ENCODE measurements at places on chromosomes 13 and 19.

GRCh38 chr13:98261165-98261702 lies 84.2 kb upstream of the RNF113B start:
- DNase-seq: no peak

GRCh38 chr13:30123575-30123974 lies 183.8 kb downstream of the KATNAL1 start:
- no peak for DNase-seq

- DNase-seq: no peak
Observed at GRCh38 chr13:101473458-101473857, 21.0 kb downstream of the ITGBL1 start.

DNA sequence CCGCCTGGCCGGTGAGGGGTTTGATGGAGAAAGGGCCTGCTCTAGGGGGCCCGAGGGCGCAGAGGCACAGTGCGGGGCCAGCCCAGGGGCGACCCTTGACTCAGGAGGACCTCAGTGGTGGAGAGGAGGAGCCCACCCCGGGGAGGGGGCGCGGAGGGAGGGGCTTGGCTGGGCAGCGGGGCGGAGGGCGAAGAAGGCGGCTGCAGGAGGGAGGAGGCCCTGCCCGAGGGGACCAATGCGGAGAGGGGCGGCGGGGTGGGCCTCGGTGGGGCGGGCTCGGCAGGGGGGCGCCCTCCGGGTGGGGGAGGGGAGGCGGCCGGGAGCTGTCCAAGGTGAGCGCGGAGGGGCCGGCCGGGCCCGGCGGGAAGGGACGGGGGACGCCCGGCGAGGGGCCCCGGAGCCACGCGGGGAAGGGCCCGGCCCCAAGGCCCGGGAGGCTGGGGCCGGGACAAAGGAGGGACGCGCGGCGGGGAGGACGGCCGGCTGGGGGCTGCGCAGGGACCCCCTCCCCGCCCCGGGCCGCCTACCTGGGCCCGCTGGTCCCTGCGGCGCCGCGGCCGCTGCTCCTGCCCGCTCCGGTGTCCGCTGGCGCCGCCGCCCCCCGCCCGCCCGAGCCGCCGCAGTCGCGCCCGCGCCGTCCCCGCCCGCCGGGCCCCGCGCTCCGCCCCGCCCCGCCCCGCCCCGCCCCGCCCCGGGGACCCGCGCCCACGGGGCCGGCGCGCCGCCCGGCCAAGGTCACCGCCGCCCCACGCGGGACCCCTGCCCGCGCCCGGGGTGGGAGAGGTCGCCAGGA lies at the start of gene DIRAS1:
DIRAS1 (minus strand) TSS at position 596 of the 793 bp plus-strand sequence. CDS start 3,566 bp downstream, outside the sequence.
- DNase-seq: no peak

GRCh38 chr19:5028229-5028886 lies 59.4 kb downstream of the KDM4B start:
- no peak for DNase-seq

DNA sequence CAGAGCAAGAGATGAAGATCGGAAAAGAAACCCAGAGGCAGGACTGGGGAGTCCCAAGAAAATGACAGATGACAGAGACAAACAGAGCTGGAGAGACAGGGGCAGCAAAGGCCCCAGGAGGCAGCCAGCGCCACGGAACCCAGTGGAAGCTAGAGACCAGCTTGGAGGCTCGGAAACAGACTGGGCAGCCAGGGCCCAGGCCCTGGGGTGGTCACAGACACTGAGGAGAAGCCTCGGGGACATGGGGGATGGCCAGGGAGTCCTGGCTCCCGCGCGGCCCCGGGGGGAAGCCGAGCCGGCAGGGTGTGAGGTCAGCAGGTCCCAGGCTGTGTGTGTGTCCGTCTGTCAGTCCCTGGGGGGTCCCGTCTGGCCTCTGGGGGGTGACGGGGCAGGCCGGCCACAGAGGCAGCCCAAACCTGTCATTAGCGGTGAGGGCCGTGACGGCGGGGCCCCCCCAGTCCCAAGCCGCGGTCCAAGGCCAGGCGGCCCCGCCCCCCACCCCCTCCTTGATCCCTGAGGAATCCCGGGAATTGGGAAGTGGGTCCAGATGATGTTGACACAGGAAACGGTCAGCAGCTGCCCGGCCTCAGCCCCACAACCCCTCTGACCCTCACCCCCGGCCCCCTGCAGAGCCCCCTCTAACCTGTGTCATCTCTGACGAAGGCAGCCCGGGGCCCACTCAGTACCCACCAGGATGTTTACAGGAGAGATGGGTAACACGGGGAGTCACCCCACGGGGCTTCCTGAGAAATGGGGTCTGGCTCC lies 2.5 kb upstream of the TMEM190 start:
- no peak for DNase-seq

DNA sequence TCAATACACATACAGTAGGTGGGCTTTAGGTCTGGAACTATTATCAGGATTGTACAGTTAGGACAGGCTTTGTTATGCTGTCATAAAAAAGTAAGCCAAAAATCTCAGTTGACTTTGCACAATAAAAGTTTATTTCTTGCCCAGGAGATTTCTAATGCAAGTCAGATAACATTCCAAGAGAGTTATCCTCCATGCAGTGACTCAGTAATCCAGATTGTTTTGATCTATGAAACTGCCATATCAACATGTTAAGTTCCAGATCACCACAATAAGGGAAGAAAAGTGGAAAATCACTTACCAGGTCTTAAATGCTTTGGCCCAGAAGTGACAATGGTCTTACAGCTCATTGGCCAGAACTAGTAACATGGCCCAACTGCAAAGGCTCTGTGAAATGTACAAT lies 636.2 kb upstream of the KLF12 start:
- DNase-seq: no peak

DNA sequence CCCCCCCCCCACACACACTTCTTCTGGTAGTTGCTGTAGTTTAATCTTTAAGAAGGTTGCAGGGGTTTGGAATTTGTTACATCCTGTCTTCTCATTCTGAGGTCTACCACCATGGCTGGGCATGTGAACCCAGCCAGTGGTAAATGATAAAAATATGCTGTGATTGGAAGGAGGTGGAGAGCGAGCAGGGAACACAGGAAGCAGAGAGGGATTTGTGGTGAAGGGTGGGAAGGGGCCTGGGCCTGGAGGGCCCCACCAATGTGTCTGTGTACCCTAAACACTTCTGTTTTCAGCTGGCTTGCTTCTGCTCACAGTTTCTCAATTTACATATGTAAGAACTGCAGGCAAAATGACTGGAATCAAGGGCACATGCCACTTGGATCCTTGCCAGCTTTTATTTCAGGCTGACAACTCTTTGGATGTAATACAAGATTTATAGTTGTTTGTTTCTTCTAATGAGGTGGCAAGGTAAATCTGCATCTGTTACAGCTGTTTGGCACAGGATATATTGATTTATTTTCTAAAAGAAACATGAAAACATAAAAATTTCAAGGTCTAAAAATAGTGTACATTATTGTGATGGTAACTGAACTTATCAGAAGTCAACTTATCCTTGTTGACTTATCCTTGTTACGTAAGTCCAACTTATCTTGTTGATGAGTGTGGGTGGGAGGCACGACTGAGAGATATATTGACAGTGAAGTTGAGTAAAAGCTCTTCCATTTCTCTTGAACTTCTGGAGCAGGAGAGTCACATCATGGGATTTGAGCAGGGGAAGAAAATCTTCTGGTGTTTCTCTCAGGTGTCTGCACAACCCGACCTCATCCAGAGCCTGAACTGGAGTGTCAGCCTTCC lies 313.2 kb downstream of the SHISA2 start:
- peak; percentile 38 for DNase-seq

DNA sequence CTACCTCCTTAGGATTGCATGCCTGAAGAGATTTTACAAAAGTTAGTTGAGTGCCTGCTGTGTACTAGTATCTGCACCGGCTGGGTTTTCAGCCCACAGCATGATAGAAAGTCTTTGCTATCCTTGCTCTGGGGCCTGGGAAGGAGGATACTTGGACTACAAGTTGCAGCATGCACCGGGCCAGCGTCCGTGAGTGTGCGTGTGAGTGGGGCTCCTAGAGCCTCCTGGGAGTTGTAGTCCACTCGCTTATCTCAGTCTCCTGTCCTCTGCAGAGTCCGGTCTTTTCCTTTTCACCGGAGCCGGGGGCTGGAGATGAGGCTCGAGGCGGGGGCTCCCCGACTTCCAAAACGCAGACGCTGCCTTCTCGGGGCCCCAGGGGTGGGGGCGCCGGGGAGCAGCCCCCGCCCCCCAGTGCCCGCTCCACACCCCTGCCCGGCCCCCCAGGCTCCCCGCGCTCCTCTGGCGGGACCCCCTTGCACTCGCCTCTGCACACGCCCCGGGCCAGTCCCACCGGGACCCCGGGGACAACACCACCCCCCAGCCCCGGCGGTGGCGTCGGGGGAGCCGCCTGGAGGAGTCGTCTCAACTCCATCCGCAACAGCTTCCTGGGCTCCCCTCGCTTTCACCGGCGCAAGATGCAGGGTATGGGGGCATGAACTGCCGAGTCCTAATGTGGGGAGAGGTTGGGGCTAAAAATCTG lies 20.6 kb downstream of the BRSK1 start:
- DNase-seq: peak; percentile 42

DNA sequence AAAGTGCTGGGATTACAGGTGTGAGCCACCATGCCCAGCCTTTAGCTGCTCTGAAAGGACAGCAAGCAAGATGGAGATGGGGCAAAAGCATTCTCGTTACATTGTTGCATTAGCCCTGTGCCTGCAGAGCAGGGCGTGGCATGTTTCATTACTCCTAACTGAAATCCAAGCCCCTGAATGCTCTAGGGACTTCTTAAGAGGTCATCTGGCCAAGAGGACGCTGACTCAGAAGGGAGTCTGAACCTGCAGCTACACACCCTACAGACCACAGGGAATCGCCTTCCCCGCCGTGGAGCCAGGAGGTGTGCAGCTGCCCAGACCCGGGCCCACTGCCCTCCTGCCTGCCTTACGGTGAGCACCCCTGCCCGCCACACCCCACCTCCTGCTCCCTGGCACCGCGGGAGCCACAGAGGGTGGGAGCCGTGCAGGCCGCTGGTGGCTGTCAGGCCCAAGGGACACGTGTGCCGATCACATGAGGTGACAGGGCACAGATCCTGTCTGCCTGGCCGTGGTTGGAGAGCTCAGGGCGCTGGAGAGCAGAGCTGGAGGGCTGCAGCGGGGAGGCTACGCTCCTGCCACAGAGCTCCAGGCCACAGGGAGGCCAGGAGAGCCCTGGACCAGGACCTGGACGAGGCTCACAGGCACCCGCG lies 27.2 kb downstream of the ADPRHL1 start:
- no peak for DNase-seq

- DNase-seq: no peak
Observed at GRCh38 chr19:36838784-36839324, 667 bp upstream of the ZNF790 start.

DNA sequence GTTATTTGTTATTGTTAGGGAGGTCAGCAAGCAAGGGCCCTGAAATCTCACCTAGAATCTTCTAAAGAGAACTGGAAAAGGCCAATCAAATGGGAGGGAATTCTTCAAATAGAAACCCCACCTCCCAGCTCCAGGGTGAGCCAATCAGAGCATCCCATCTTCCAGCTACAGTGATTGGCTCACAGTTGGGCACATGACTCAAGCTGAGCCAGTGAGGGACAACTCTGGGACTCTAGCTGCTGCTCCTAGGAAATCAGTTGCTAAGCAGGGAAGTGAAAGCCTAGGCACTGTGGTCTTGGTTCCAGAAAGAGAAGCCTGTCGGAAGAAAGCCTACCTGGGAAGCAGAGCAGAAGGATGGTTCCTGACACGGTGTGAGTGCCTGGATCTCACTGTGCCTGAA lies 13.4 kb downstream of the TM6SF2 start:
- DNase-seq: no peak

DNA sequence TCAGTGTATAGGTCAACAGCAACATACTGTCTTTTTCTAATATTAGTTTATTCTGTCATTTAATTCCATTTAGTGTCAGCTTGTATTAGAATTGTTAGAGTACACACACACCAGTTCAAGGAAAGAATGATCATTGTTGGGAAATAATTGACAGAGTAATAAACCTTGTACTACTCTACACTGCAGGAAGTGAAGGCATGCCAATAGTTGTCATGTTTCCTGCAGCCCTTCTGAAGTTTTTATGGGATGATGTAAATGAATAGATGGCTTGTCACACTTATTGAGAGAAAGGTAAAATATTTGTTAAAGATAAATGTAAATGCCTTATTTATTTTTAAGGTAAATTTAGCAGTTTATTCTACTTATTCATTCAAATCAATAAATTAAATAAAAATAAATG lies 306.9 kb upstream of the KLHL1 start:
- DNase-seq: no peak

GRCh38 chr13:49669735-49670309 lies 21.5 kb downstream of the EBPL start:
- peak; percentile 71 for DNase-seq

DNA sequence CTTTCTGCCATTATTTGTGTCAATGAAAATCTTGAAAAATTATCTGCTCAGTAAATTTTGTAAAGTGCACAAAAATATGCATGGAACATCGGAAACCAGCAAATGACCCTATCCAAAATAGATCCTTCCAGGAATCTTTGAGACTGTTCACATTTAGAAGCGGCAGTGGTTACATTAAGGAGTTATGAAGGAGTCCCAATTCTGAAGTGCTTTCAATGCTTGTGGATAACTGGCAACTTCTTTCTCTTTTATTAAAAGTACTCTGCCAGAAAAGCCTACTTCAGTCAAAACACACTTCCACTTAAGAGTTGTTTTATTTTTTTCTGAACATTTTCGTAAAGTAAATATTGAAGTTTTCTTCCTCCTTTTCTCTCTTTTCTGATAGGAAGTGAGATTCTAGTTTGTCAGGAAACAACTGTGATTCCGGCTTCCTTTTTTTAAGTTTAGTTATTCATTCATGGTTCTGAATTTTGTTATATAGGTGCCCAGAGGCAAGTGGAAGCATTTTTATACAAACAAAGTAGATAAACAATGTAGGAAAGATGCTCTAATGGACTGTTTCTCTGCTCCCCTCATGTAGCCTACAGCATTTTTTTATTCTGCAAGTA lies 83.5 kb downstream of the PCDH9 start:
- no peak for DNase-seq

DNA sequence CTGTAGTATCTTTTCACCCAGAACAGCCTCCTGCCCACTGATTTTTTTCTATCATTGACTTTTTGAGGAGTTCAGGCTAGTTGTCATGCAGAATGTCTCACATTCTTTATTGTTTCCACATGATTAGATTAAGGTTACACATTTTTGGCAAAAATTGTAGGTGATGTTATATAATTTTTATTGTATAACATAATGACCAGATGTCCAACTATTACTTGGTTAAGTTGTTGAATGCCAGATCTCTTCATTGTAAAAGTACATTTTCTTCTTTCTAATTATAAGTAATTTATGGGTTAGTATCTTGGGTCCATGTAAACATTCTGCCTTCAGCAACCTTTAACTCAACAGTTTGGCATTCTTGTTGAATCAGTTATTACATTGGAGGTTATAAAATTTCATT lies 138.4 kb downstream of the POSTN start:
- DNase-seq: no peak

GRCh38 chr19:45870798-45871197 lies 6.7 kb downstream of the FOXA3 start:
- no peak for DNase-seq

DNA sequence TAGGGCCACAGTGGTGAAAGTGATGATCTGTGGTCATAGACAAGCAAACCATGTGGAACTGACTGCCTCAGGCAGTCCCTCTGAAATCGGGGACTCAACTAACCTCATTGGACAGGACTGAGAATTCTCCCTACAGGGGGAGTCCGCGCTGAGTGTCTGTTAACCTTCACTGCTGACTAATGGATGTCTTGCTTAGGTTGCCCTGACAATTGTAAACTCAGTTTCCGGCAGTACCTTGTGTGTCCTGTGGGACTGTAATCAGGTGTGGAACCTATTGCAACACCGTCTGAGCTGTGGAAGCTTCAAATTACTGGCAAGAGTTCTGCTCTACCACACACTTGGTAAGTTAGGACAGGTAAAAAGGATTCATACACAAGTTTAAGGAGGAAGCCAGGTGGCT lies 21.8 kb downstream of the ZNF77 start:
- no peak for DNase-seq

GRCh38 chr13:19158006-19158405 lies 23.6 kb downstream of the TUBA3C start:
- no peak for DNase-seq
